Effector memory CD8-positive, alpha-beta T cell (primary cell): ENCODE measurements at places on chromosomes 12 and 14.

- H3K4me3 ChIP-seq, result no peak overlapping the region
- no peaks in the 10 kb centered on the region for H3K4me1 ChIP-seq
- H3K27ac ChIP-seq, result no peak overlapping the region
- H3K27me3 ChIP-seq, result peaks cover 16% of the 10 kb centered on the region
- no peaks in the 10 kb centered on the region for H3K36me3 ChIP-seq
- DNase-seq, result peak; percentile 3
These were observed 113.5 kb upstream of the VASH1 start for GRCh38 chr14:76647697-76648298.

GRCh38 chr12:65188179-65188701 is 18.9 kb downstream of the LEMD3 start:
- H3K4me3 ChIP-seq, result no peak overlapping the region
- no peaks in the 10 kb centered on the region for H3K27me3 ChIP-seq
- peak overlapping the region; percentile 17 for H3K27ac ChIP-seq
- no peak for DNase-seq
- peaks cover 66% of the 10 kb centered on the region for H3K4me1 ChIP-seq

DNA sequence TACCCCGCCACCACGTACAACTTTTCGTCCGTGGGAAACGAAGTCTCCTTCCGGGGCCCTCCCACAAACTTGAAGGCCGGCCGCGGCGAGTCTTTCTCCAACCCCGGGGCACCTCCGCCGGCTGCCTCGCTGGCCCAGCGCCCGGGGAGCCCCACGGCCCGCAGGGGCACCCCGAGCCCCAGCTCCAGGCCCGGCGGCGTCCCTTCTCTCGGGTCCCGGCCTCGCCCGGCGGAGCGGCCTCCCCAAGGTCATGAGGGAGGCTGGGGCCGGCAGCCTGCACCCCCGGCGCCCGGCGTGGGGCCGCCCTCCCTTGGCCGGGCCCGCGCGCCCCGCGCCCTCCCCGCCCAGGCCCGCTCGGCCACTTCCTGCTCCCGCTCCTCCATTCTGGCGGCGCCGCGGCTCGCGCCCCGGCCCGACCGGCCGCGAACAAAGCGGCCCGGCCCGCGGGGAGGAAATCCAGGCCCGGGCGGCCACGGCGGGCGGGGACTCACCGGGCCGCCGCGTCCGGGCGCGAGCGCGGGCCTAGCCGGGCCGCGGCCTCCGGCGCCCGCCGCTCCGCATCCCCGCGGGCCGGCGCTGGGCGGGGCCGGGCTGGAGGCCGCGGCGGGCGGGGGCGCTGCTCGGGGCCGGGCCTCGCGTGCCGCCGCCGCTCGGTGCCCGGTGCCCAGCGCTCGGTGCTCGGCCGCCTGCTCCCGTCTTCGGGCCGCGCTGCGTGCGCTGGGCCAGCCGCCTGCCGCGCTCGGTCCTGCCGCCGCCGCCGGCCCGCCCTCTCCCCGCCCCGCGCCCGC is at the start of gene AKT1:
Gene AKT1, minus strand, starts transcription at position 756 of the 788 bp plus-strand sequence. CDS start 3,105 bp downstream, outside the sequence.
- H3K4me3 ChIP-seq, result peak within 1 kb of the TSS; percentile 89
- no peaks in the 10 kb centered on the region for H3K27me3 ChIP-seq
- H3K4me1 ChIP-seq, result peaks cover 31% of the 10 kb centered on the region
- H3K36me3 ChIP-seq, result peaks cover 32% of the 10 kb centered on the region
- peak within 1 kb of the TSS; percentile 88 for H3K27ac ChIP-seq
- no peak for DNase-seq

GRCh38 chr12:52602552-52602951 is 1.3 kb upstream of the KRT72 start:
- no peak overlapping the region for H3K4me3 ChIP-seq
- no peak overlapping the region for H3K27ac ChIP-seq
- no peak for DNase-seq
- H3K27me3 ChIP-seq, result peaks cover 59% of the 10 kb centered on the region
- no peaks in the 10 kb centered on the region for H3K36me3 ChIP-seq

DNA sequence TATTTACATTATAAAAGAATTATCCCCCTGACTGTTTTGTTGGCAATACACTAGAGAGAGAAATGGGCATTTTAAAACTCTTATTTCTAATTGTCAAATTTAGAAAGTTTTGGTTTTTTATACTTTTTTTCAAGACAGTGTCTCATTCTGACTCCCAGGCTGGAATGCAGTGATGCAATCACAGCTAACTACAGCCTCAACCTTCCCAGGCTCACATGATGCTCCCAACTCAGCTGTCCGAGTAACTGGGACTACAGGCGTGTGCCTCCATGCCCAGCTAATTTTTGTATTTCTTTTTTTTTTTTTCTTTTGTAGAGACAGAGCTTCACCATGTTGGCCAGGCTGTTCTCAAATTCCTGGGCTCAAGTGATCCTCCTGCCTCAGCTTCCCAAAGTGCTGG is 8.3 kb upstream of the OR11H6 start:
- DNase-seq, result no peak
- H3K4me3 ChIP-seq, result no peak overlapping the region
- no peaks in the 10 kb centered on the region for H3K36me3 ChIP-seq
- no peak overlapping the region for H3K27ac ChIP-seq
- peaks cover 16% of the 10 kb centered on the region for H3K27me3 ChIP-seq

DNA sequence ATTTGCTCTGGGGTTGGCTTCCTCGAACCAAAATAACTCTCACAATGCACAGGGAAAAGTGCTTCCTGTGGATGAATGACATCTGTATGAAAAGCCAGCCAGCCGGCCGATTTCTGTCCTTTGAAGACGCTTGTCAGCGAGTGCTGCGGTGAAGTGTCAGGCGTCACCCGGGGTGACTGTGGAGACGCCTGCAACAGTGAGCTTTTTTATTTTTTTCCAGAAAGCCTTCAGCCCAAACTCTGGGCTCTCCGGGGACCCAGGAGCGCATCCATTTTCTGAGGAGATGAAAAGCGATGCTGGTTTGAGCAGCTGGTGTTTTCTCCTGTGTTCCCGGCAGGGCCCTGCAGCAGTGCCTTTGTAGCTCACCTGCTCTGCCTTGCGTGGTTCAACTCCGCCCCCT is 147.9 kb upstream of the MYL2 start:
- H3K4me3 ChIP-seq, result no peak overlapping the region
- peaks cover 31% of the 10 kb centered on the region for H3K27me3 ChIP-seq
- H3K4me1 ChIP-seq, result peaks cover 6% of the 10 kb centered on the region
- no peak for DNase-seq
